ENCODE measurements at places on chromosomes 4 and X. TPM values are rescaled to one million over a fixed set of nuclear protein-coding genes. Genes with fewer than 3 reads are reported as not detected.

The MAML3 gene
- 0.34 TPM for polyA plus RNA-seq

The VGLL1 gene
- 6.4 TPM for polyA plus RNA-seq

The NWD2 gene
- polyA plus RNA-seq, result 0.03 TPM

The FHDC1 gene
- 0.96 TPM for polyA plus RNA-seq

The SPANXN4 gene
- not detected for polyA plus RNA-seq
